ENCODE measurements at places on chromosomes 7 and 10.

DNA sequence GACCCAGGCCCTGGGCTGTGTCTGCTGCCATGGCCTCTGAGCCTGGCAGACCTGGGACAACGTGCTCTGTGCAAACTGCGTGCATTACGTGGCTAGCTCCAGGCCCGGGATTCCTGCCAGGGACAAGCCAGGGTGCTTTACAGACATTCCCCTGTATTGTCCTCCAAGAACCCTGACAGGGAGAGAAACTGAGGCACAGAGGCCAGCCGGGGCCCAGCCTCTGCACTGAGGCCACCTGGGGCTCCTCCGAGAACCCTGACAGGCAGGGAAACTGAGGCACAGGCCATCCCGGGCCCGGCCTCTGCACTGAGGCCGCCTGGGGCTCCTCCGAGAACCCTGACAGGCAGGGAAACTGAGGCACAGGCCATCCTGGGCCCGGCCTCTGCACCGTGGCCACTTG, 64.9 kb downstream of the CFAP46 start:
- DNase-seq = no peak

DNA sequence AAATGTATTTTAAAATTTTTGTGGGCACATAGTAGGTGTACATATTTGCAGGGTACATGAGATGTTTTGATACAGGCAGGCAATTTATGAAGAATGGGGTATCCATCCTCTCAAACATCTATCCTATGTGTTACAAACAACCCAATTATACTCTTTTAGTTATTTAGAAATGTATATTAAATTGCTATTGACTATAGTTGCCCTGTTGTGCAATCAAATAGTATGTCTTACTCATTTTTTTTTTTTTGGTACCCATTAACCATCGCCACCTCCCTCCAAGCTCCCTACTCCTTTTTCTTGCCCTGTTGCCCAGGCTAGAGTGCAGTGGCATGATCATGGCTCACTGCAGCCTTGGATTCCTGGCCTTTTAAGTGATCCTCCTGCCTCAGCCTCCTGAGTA, 128.1 kb downstream of the BAMBI start:
- no peak for DNase-seq

DNA sequence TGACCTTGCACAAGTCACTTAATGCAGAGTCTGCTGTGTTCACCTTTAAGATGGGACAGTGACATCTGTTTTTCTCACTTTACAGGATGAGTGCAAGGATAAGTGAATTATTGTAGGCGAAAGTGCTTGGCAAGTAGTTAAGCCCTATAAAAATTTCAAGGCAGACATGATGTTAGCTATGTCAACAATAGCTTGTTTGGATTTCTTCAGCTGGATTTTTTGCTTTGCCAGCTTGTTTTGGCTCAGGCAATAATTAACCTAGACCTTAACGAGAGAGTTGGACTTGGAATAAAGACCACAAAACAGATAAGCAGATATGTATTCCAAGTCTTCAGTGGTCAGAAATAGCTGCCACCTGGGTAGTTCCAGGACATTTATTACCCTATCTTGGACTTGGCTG, 255.2 kb downstream of the ARL4A start:
- DNase-seq = no peak

GRCh38 chr7:44748045-44748947, at the start of gene ZMIZ2:
ZMIZ2 (plus strand) TSS chr7:44748847; CDS start chr7:44756250, 7,403 bp downstream.
- DNase-seq = peak; percentile 59
